ENCODE measurements at places on chromosomes 7 and 10. TPM values are rescaled to one million over a fixed set of nuclear protein-coding genes. Genes with fewer than 3 reads are reported as not detected.

DNA sequence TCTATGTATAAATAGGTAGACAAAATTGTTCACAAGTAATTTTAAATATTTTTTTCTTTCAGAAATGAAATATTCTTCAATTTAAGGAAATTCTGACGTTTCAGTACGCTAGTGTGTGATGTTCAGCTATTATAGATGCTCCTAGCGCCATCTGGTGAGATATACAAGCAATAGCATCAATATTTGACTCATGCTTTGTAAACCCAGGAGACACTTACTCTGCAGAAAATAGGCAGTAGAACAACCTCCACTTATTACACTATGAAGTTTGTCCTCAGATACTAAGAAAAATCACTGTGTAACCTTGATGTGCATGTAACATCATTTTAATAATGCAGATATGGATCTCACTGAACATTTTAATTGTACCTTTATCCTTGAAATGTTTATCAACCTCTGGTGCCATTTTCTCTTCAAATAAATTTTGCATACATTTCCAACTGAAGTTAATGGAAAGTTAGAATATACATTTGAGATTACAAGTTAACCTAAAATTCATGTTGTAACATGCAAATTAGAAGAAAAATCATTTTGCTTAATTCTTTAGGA, 151.5 kb upstream of the FAM3C start:
- DNase-seq: peak; percentile 20

GRCh38 chr10:35898716-35899440, 256.8 kb upstream of the FZD8 start:
- no peak for DNase-seq

DNA sequence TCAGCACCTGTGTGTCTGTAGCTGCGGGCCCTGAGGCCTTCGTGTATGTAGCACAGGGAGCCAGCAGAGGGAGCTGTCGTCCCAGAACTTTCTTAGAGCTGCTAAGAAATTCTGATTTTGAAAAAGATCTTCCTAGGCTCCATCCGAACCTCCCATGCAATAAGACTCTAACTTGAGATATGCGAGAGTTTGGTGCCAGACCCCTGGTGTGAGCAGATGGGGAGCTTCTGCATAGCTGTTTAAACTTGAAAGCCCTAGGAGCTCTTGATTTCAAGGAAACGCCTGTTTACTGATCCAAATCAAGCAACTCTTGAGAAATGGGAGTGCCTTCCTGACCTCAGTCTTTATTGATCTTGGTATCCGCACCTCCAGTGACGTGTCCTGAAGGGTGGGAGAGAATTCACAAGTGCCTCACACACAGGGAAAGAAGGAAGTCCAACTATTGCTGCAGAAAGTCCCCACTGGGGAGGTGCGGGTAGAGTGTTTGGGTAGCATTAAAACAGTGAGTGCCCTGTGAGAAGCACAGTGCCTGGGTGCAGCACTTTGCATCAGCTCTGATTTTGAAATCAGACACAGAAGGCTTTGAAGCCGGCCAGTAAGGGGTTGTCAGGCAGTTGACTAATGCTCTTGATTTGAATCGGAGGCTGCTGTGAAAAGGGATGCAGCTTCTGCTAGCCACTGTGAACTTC, 66.4 kb upstream of the STRIP2 start:
- peak; percentile 77 for DNase-seq

Gene KCNMA1
- 20.7 TPM for total RNA-seq

Gene UPP1
- total RNA-seq: 20.6 TPM
